ENCODE measurements at places on chromosomes 3 and 15.

GRCh38 chr3:113166357-113166718 is 45.0 kb upstream of the BOC start:
- DNase-seq: no peak

DNA sequence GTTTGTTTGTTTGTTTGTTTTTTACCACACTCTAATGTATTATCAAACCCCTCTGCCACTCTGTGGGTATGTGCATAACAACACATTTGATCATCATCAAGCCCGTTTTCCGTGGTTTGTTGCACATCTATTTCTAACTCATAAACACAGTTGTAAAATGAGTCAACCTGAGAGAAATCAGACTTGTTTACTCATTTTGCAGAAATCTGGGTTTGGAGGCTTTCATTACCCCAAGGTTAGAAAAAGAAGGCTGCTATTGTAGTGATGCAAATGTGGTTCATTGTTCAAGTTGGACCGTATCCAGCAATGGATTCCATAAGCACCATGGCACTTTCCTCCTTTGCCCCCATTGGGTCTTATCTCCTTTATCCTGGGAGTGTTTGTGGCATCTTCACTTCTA is 353.2 kb upstream of the SOX2 start:
- DNase-seq: no peak

GRCh38 chr15:37289109-37289765 is 188.9 kb upstream of the MEIS2 start:
- DNase-seq: no peak

- DNase-seq: no peak
Measured at GRCh38 chr3:1515882-1516281, 423.1 kb downstream of the CNTN6 start.

DNA sequence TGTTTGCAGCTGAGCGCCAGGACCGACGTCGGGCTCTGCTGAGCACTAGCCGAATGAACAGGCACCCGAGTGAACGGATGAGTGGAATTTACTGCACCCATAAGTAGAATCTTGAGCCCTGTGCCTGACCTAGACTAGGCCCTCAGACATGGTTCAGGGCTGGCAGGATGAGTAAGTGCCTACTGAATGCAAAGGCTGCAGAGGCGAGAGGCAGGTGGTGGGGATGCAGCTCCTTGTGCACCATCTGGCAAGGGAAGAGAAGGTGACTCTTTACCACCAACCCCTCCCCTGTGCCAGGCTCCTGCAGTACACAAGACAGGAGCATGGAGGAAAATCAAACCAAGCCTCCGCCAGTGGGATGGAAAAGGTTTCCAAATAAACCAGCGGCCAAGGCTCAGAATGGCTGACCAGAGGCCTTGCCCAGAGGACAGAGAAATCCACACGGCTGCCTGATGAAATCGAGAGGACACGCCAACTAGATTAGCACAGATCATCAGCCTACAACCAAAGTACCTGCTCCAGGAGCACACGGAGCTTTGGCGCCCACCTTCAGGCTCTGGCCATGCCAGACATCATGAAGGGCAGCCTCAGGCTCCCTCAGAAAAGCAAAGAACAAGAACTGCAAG is 141.7 kb upstream of the IQSEC1 start:
- peak; percentile 69 for DNase-seq

- DNase-seq: no peak
Measured at GRCh38 chr3:22887664-22888291, 315.3 kb upstream of the UBE2E2 start.

- no peak for DNase-seq
Measured at GRCh38 chr15:84103345-84103744, 132.2 kb upstream of the GOLGA6L4 start.

- no peak for DNase-seq
Measured at GRCh38 chr3:71214797-71215196, 368.7 kb downstream of the FOXP1 start.

DNA sequence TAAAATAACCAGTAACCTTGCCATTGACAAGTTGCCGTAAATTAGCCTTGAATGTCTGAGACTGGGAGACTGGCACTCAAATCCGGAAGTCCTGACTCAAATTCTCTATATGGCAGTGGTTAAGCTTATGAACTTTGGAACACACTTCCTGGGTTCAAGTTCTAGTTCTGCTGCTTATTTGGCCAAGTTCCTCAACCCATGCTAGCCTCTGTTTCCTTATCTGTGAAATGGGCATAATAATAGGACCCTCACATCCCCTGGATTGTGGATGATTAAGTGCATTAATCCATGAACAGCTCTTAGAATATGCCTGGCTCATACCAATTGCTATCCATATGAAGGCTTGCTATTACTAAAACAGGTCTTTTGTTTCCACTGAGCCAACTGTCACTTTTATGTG is 311.5 kb downstream of the EDEM1 start:
- DNase-seq: no peak

DNA sequence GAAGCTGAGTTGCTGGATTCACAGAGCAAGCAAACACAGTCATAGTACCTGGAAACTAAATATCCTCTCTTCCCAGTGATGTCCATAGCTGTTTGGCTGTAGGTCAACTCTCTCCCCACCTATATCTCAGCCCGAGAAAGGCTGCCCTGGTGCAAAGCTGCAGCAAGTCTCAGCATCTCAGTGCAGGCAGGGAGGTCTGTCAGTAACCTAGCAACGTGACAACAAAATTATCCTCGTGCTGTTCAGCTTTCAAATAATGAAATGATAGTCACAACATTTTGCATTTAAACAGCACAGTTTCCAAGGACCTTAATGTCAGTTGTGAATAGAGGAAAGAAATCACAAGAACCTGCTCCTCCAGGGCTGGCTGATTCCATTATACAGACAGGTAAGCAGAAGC is 83.6 kb downstream of the CHST2 start:
- no peak for DNase-seq

DNA sequence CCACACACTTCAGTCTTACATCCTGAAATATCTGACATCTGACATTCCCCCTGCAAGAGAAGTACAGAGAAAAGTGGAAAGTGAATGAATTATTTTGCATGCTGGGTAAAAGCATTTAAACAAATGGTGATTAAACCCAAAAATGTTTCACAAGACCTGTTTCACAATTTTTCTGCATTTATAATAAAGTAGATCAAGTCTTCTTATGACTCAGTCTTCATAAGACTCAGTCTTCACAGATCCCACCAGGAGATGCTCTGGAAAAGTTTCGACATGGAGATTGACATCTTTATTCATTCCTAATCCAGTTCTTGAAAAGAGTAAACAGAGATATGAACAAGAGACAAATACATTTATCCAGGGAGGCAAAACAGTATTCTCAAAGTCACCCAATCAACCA is 13.2 kb upstream of the EDC3 start:
- no peak for DNase-seq

DNA sequence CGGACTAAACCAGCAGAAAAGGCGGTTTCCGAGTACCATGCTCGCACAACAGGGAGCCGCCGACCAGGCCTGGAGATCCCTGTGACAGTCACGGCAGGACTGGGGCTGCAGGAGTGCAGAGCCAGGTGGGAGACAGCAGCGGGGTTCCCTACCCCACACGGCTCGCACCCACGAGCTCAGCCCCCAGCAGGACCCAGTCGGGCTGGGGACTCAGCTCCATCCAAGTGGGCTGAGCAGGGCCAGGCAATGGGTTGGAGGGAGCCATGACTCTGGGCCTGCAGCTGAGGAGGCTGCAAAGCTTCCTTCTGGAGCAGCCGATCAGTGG is 15.8 kb downstream of the XXYLT1 start:
- no peak for DNase-seq

DNA sequence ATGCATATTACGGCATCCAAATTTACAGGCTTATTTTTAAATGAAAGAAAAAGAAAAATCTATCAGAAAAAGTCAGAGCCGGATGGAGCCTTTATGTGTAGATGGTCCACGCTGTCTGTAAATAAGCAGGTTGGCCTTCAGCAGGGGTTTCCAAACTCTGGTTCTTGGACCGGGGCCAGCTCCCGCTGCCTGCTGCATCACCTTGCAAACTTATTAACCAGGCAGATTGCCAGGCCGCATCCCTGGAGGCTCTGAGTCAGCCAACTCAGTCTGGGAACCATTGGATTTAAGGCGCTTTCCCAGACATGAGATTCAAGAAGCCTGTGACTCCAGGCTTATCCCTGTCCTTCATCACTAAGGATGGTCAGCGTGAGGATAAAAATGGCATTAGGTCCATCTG is 212.4 kb downstream of the OPA1 start:
- DNase-seq: no peak

DNA sequence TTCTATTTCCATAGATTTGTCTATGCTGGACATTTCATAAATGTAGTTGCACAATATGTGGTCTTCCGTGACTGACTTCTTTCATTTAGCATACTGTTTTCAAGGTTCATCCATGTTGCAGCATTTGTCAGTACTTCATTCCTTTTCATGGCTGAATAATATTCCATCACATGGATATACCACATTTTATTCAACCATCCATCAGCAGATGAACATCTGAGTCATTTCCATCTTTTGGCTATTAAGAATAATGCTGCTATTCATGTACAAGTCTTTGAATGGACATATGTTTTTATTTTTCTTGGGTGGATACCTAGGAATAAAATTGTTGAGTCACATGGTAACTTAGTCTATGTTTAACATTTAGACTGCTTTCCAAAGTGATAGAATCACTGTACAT is 99.3 kb upstream of the RAD18 start:
- DNase-seq: no peak

DNA sequence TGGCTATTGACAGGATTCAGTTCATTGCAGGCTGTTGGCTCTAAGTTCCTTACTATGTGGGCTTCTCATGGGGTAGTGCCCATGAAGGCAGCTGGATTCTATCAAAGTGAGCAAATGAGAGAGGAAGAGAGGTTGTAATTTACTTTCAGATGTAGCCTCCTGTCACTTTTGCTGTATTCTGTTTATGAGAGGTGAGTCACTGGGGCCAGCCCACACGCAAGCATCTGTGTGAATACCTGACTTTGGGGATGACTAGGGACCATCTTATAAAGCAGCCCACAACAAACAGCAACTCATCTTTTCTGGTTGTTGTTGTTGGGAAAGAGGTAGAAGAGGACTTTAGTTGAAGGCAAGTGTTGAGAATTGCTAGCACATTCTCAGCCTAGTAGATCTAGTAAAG is 506.3 kb upstream of the GRM7 start:
- DNase-seq: no peak

DNA sequence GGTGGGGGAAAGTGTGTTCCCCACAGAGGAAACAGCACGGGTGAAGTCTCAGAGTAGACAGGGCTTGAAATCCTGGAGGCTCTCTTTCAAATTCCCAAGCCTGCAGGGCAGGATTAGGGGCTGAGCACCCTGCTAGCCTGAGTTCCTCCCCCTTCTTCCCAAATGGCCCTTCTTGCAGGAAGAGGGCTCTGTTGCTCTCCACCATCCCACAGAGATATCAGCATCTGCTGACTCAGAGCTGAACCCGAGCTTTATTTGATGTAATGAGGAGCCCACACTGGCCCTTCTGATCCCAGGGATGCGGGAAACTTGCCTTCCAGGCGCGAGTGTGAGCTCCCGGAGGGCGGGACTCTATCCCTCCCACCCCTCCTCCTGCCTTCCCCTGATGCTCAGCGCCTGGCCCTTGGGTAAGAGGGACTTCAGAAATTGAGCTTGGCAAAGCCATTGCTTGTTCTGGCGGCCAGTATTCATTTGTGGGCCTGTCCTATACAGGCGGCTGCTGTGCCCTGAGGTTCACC is 1.4 kb upstream of the STRA6 start:
- DNase-seq: no peak

DNA sequence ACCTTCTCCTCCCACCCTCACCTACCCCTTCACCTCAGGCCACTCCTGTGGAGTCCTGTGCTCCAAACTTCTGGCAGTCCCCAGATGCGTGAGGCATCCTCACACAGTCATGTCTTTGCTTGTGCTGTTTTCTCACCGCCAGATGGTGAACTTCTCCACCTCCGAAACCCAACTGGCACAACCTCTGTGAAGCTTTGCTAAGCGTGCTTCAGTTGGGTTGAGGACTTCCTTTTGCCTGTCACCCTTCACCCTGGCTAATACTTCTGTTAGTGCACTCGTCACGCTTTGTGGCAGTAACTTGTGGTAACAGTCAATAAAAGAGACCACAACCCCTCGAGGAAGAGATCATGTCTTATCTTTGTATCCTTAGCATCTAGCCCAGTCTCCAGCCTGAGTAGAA is 42.0 kb upstream of the SKOR1 start:
- DNase-seq: peak; percentile 14

DNA sequence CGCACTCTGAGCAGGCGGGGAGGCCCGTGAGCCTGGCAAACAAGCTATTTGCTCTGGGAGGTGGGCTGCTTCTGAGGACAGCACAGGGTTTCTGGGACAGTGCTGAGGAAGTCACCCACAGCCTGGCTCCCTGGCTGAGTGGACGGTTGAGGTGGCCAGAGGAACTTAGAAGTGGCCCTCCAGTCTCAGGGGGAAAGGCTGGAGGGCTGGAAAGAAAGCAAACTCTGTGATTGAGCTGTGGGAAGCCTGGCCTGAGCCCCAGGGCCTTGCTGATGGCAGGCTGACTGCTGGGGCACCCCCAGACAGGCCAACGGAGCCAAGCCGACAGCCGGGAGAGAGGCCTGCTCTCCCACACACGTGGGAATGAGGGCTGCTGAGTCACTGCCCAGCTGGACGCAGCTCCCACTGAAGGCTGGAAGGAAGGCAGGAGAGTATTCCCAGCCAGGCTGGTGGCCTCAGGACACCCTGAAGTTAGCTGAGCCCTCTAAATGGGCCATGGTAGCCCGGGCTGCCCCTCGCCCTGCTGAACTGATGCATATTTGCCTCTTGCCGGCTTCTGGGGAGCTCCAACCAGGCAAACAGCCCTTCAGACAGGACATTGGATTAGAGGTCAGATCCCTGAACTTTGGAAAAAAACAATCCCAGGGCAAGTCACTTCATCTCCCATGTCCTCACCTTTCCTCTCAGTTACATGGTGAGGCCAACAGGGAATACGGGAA is 98.0 kb upstream of the TLE3 start:
- DNase-seq: no peak

- no peak for DNase-seq
Measured at GRCh38 chr3:184186184-184186901, at the start of gene ABCF3. Gene ABCF3 (plus strand): TSS chr3:184186199. CDS start chr3:184186208, 9 bp downstream.

GRCh38 chr3:106534206-106534605 is 665.4 kb upstream of the CBLB start:
- no peak for DNase-seq

DNA sequence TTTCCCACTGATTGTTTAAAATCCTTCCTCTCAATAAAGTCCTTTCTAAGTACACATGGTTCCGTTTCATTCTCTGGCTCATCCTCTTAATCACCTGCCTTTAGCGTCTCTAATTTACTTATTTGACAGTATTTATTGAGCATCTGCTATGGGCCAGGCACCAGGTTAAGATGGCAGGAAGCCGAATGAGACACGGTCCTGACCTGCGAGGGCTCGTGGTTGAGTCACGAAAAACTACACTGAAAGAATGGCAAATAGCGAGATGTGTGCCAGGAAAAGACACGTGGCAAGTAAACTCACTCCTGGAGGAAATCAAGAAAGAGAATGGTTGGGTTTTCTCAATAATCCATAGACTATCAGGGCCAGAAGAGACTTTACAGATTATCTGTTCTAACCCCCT is 60.9 kb downstream of the HES1 start:
- no peak for DNase-seq

- no peak for DNase-seq
Measured at GRCh38 chr3:110414855-110415254, 656.8 kb upstream of the NECTIN3 start.

Measured in NCI-H187 (cell line).